Stimulated activated CD4-positive, alpha-beta T cell treated with anti-CD3 and anti-CD28 coated beads, Interleukin-1b, Interleukin-23, amount 100 ng/mL, for 48 hours (primary cell): ENCODE measurements at places on chromosomes 4 and X.

DNA sequence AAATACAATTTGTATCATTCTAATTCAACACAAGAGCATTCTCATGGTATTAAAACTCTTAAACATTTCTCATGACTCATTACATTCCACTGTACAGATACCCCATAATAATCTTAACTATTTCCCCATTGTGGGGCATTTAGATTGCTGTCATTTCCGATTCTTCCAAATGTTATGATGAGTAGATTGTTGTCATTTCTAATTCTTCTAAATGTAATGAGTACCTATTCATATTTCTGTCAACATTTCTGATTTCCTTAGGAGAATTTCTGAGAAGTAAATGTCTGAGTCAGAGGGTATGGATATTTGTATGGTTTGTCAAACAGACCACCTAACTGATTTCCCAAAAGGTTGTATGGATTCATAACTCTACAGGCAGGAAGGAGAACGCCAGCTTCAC lies 8.3 kb downstream of the S100G start:
- no peak for DNase-seq

GRCh38 chr4:137623013-137623412 lies 90.7 kb upstream of the PCDH18 start:
- no peak for DNase-seq

DNA sequence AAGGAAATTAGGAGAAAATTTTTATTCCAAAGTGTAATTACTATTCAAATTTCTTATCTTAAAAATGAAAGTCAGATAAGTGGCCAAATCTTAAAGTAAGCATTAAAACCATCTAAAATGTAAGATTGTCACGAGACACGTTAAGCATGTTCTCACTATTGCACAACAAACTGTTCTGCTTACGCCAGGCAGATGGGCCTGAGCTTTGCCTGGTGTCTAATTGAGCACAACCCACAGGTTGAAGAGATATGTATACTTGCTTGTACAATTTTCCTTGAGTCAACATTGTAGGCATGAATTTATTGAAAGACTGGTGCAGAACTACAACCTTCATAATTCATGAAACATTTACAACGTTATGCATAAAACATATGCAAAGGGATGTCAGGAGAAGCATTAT lies 3.9 kb downstream of the RNF128 start:
- DNase-seq: no peak

DNA sequence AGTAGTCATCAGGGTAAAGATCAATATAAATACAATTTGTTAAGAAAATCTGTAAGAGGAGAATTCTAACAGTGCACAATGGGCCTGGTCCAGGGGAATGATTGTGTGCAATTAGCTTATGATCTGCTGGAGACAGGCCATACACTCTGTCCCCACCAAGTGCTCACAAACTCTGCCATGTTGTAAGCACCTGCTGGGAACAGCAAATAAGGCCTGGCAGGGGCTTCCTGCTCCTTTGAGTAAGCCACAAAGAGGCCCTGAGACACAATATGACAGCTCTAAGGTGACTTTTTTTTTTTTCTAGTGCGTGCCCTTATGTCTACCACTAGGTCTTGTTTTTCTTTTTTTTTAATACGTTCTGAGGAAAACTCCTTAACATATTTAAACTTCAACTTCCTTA lies 866.3 kb upstream of the PCDH7 start:
- no peak for DNase-seq
